ENCODE measurements at places on chromosomes 16 and 17.

DNA sequence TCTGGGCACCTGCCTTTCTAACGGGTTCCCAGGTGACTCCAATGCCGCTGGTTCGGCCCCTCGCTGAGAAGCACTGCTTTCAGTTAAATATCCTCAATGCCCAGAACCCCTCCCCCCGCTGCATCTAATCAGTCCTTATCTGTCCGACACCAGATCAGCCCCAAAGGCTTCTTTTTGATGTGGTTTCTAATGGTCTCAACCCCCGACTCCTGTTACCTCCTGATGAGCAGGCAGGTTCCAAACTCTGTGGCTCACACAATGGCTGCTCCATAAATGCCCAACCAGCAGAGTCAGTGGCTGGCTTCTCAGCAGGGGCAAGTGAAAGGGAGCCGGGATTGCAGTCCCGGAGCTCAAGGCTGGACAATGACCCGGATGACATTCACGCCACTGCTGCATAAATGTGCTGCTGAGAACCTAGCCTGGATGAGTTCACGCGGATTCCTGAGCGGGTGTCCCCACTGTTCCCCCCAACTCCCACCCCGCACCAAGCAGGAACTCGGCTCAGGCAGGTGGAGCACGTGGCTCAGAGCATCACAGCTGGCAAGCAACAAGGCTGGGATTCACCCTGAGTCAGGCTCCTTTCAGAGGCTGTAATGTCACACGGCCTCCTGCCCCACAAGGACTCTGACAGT lies 1.0 kb upstream of the SLC38A8 start:
- DNase-seq, result no peak

DNA sequence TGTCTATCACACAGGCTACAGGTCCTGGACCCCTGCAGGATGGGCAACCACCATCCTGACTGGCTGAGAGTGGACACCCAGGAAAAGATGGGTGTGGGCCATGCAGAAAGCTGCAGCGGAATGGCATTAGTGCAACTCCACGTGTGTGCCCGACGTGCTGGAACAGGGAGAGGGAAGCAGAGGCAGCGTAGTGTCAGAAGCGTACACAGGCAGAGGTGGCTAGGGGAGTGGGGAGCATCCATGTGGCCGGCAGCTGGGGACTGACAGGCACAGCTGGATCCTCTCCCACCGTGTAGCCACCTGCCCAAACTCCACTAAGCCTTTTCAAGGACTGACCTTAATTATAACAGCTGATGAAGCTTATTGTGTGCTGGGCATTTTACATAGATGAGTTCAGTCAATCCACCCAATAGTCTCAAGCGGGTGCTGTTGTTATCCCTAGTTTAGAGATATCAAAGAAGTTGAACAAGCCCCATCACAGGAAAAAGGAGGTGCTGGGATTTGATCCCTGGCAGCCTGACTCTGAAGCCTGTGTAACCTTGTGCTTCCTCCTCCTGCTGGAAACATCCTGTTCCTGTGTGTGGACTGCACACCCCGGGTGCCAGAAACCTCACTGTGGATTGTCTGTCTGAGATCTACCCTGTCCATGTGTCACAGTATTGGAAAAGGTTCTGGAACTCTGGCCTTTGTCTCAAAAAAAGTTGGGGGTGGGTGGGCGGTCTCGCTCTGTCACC lies 114.0 kb downstream of the PRKCA start:
- no peak for DNase-seq

DNA sequence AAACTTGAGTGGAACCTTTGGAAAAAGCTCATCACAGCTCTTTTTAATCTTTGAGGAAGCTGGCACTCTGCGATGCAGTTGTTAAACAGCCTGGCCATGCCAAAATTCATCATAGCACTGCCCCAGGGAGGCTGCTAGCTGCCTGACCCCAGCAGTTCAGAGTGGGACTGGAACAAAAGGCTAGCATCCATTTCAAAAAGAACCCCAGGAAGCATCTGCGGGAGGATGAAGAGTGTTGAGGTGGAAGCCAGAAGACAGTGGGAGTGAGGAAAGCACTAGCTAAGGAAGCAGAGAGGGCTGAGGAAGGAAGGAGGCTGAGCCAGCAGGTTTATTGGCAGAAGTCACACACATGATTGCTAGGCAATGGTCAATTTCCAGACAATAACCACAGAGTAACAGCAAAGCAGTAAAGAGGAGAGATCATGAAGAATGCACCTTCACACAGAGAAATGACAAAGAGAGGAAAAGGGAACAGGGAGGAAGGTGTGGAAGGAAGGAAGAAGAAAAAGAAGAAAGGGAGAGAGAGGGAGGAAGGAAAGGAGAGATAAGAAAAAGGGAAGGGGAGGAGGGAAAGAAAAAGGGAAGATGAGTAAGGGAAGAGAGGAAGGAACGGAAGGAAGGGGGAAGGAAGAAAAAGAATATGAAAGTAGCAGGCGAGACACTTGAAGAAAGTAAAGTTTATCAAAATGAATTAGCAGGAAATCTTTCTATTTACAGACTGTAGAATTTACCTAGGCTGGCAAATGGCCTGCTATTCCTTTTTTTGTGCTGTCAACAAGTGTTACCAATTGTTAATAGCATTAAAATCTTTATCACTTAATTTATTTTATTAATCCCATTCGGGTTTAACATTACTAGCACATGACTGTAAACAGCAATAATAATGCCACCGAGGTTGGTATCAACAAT lies 270.0 kb upstream of the PSMD7 start:
- no peak for DNase-seq

DNA sequence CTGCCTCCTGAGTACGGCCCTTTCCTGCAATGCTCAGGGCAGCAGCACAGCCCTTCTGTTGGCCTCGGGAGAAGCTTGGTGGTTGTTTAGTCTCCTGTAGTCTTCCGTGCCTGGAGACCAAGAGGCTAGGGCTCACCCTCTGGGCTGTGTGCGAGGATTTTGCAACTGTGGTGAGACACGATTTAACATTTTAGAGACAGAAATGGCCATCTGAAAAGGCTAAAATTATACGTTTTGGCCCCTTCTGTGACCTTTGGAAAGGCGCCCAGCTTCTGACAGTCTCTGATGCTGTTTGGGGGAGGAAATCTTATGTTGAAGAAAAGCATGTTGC lies 33.1 kb downstream of the FOXL1 start:
- DNase-seq, result no peak

DNA sequence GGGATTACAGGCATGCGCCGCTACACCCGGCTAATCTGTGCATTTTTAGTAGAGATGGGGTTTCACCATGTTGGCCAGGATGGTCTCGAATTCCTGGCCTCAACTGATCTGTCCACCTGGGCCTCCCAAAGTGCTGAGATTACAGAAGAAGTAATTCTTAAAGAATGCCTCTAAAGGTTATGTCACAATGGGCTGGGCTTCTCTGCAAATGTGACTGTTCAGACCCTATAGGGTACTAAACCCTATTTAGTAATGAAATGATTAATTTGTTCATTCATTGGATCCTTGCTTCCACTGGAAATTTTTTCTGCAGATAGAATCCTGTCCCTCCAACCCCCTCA lies 108.8 kb upstream of the CORO6 start:
- DNase-seq, result no peak

DNA sequence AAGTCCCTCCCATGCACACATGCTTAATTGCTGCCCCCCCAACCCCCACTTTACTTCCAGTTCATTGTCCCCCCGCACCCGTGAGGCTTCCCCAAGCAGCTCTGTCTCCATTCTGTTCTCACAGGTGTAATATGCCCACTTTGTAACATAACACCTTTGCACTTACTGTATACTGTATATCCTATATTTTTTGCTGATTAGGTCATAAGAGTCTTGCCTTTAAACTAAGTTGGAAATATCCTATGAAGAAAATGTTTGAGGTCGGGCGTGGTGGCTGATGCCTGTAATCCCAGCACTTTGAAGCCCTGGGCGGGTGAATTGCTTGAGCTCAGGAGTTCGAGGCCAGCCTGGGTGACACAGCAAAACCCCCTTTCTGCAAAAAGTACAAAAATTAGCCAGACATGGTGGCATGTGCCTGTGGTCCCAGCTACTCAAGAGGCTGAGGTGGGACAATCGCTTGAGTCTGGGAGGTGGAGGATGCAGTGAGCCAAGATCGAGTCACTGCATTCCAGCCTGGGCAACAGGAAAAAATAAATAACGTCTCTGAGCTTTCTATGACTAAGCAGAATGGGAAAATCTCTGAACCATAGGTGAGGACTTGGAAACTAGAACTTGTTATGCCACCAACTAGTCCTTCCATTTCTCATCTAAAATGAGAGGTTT lies 76.1 kb downstream of the TNRC6C start:
- DNase-seq, result no peak

Measured in stimulated activated CD4-positive, alpha-beta T cell treated with anti-CD3 and anti-CD28 coated beads, Interleukin-2, amount 100 ng/mL, for 24 hours (primary cell).